ENCODE measurements at places on chromosomes 7 and 10.

DNA sequence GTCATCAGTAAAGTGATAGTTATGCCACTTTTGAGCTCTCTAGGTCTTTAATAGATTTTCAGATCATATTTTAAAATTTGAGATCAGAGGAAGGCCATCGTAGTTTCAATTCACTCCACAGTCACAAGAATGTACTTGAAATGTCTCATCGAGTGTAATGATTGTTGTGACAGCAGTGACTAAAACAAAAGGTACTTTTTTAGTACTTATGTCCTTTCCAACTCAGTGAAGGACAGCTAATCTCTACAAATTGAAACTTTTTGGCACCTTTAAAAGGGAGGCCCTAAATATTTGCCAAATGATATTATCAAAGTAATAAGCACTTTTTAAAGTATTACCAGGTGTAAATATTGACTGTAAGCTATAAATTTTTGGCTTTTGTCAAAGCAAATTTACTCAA, 702.9 kb upstream of the GRM3 start:
- no peak for DNase-seq

DNA sequence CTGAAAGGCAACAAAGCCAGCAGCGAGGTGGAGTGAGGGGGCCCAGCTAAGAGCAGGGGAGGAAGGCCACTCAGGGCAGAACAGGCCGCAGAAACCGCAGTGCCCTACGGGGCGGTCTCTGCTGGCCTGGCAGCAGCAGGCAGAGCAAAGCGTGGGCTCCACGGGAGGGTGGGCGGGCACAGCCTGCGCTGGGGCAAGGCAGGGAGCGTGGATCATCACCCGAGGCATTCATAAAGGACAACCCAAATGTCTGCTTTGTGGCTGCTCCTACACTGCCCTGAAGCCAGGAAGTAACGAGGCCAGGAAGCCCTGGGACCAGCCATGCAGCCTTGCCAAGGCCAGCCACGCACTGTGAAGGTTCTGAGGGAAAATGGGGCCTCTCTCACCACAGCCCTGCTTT, 127.5 kb downstream of the MAD1L1 start:
- DNase-seq: no peak

- DNase-seq: no peak
These were observed 565.8 kb upstream of the COBL start for GRCh38 chr7:51882412-51882811.

- DNase-seq: no peak
These were observed 155.5 kb downstream of the SPAG6 start for GRCh38 chr10:22500656-22501340.

- DNase-seq: no peak
These were observed 61.5 kb upstream of the TM9SF3 start for GRCh38 chr10:96648297-96648696.

GRCh38 chr10:29670761-29671160, 36.0 kb upstream of the SVIL start:
- no peak for DNase-seq
